ENCODE measurements at places on chromosomes 4 and X. TPM values are rescaled to one million over a fixed set of nuclear protein-coding genes. Genes with fewer than 3 reads are reported as not detected.

DNA sequence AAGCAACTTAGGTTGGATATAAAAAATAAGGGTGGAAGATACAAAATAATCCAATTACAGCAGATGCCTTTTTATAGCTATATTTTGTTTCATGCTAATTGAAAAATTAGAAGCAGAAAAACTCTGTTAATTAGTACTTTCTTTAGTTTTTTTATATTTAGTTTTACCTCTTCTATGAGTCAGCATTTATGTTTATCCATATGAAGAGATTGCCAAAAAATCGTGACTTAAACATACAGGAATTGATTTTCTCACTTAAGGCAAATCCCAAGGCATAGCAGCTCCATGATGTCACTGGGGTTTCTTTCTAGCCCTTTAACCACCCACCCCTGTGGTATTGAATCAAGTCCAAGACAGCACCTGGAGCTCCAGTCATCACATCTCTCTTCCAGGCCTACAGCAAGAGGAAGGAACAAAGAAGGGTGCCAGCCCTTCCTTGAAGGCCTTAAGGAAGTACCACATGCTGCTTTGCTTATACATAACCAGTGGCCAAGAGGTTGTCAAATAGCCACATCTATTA is 365.8 kb upstream of the TENM3 start:
- DNase-seq, result no peak

DNA sequence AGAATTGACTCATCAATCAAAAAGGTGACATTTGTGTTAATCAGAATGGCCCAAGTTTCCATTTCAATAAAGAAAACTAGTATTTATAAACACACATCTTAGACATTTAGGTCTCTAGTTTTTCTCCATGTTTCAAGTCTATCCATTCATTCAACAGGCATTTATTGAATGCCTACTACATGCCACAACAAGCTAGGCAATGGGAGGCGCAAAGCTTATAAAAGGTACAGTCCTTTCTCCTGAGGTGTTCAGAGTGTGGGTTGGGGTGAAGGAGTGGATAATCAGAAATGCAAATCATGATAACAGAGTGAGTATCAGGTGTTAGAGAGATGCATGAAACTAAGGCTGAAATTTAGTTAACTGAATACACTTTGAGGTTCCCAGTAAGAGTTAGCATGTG is 78.0 kb downstream of the HCCS start:
- no peak for DNase-seq

The MID1 gene
- total RNA-seq, result 14.6 TPM

The MAGIX gene
- 16.0 TPM for total RNA-seq

The CSAG3 gene
- not detected for total RNA-seq

DNA sequence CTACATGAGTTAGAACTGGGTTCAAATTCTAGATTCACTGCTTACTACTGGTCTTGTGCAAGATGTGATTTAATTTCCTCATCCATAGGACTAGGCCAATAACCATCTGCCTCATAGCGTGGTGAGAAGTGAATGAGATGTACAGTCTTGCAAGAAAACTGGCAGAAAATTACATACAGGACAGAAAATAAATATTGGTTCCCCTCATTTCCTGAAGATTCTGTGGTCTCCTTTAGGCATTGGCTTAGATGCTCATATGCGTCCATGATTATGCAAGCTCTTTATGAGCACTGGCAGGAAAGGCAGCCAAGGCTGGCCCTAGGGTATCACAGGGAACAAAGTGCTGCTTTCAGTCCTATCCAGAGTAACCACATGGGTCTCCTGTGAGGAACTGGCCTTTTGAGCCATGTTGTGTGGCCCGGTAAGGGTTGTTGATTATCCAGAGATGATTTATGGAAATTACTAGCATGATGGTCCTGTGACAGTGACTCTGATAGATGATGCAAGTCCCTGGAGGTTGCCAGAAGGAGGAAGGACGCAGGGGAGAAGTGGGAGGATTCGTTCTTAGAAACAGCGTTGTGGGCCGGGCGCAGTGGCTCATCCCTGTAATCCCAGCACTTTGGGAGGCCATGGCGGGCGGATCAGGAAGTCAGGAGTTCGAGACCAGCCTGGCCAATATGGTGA is 9.9 kb upstream of the MOB1B start:
- no peak for DNase-seq

DNA sequence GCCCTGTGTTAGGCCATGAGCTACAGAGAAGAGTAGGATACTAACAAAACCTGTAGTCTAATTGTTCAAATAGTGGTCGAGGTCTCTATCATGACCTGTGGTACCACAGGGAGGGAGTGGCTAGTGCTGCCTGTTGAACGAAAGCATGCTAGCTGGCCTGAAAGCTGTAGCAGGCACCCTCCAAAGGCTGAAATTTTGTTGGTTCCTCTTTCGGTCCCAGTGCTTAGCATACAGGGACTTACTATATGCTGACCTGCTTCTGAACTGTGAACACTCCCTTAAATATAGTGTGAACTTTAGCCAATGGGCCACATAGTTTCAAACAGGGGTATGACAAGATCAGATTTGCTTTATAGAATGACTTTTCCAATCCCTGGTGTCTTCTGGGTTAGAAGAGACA is 113.4 kb downstream of the PJA1 start:
- DNase-seq, result no peak

DNA sequence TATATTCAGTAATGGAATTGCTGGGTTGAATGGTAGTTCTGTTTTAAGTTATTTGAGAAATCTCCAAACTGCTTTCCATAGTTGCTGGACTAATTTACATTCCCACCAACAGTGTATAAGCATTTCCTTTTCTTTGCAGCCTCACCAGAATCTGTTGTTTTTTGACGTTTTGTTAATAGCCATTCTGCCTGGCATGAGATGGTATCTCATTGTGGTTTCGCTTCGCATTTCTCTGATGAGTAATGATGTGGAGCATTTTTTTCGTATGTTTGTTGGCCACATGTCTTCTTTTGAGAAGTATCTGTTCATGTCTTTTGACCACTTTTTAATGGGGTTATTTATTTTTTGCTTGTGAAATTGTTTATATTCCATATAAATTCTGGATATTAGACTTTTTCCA is 13.6 kb upstream of the MAGED4B start:
- DNase-seq, result no peak

DNA sequence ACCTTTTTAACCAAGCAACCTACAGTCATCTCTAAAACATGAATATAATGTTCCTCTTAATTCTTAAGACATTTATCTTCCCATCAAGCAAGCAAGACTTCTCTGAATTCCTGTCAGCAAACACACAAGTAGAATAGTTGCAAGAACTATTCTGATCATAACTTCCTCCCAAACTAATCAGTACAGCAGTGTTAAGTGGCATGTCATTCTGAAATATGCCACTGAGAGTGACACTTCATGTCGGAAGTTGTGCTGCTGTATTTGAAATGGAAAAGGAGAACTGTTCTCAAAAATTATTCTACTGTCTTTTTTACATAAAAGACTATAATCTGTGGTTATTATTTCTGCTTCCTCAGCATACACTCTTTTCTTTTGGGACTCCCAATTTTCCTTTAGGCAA is 546.6 kb downstream of the PCDH18 start:
- no peak for DNase-seq

GRCh38 chr4:113080624-113081023 is 31.2 kb downstream of the ANK2 start:
- DNase-seq, result no peak
